ENCODE measurements at places on chromosomes 7 and 10.
A peak's percentile ranks its signal among the peaks of the same experiment; 100 is the strongest.

DNA sequence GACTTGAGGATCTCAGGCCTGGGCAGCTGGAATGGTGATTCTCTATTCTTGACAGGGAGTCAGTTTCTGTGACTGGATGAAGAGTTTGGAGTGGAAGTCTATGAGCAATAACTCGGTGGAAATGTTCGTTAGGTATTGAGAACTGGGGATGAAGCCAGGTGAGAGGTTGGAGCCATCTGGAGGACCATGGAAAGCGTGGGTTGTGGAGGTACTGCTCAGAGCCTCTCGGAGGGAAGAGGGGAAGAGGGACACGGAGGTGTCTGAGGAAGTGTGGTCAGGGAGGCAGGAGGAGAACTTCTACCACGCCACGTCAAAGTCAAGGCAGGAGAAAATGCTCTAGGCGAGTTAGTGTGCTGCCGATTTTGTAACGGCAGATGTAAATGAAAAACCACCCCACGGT lies 430.7 kb downstream of the DPP6 start:
- no peak overlapping the region for H3K27ac ChIP-seq
- H3K4me1 ChIP-seq, result no peaks in the 10 kb centered on the region
- no peak overlapping the region for H3K4me3 ChIP-seq
- no peaks in the 10 kb centered on the region for H3K27me3 ChIP-seq
- H3K36me3 ChIP-seq, result no peaks in the 10 kb centered on the region

DNA sequence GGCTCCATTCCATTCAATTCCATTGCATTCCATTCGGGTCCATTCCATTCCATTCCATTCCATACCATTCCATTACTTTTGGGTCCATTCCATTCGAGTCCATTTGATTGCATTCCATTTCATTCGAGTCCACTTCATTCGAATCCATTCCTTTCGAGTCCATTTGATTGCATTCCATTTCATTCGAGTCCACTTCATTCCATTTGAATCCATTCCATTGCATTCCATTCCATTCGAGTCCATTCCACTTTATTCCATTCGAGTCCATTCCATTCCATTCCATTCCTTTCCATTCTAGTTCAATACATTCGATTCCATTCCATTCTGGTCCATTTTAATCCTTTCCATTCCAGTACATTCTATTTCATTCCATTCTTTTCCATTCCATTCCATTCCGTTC lies 334.0 kb downstream of the ZNF33B start:
- H3K27ac ChIP-seq, result no peak overlapping the region
- H3K4me3 ChIP-seq, result no peak overlapping the region
- no peak for DNase-seq
- H3K27me3 ChIP-seq, result no peaks in the 10 kb centered on the region
- peaks cover 30% of the 10 kb centered on the region for H3K36me3 ChIP-seq

DNA sequence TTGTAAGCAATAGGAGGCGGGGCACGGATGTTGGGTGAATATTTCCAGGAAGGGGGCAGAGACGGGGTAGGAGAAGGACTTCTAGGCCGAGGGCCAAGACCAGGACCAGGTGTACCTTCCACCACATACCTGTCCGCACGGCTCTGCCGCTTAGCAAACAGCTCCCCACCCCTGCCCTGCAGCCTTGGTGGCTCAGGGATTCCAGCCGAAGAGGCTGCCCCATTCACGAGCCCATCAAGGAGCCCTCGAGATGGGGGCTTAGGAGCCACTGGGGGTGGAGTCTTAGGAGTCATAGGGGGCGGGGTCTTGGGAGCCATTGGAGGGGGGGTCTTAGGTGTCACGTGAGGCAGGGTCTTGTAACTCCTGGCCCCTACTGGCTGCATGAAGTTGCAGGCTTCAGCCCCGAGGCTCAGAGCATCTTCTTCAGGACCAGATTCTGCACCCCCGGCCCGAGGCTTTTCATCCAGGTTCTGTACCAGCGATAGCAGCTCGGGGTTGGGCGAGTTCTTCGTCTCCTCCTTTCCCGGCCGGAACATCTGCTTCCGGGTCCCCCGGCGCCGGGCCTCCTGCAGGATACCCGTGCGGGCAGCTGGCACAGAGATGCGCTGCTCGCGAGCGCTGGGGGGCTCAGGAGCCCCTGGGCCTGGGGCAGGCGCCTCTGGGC lies 6.1 kb upstream of the MYOZ1 start:
- peaks cover 29% of the 10 kb centered on the region for H3K4me1 ChIP-seq
- H3K27me3 ChIP-seq, result peaks cover 12% of the 10 kb centered on the region
- DNase-seq, result no peak
- H3K4me3 ChIP-seq, result peak overlapping the region; percentile 51
- no peaks in the 10 kb centered on the region for H3K36me3 ChIP-seq

DNA sequence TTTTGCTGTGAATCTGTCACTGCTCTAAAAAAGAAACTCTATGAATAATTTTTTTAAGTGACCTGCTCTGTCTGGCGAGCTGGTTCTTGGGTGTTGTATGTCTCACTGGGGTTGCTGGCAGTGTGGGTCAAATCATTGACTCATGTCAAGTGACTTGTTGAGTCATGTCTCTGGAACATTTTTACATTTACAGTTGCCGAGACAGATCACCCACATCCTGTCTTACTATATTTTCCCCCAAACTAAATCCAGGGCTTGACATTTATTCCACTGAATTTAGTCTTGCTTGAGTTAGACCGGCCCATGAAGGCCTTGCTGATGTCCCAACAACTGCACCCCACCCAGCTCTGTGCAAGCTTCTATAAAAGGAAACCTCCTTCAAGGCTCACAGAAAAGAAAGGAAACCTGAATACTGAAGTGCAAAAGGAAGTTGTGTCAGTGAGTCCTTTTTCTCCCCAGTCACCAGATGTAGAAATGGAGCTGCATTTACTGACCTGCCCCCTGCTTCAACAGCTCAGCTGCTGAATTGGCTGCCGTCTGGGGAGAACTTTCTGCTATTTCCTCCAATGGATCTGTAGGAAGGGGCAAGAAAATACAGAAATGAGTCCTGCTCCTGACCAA lies 290.3 kb downstream of the TNS3 start:
- H3K27ac ChIP-seq, result no peak overlapping the region
- no peaks in the 10 kb centered on the region for H3K36me3 ChIP-seq
- H3K27me3 ChIP-seq, result no peaks in the 10 kb centered on the region
- no peak overlapping the region for H3K4me3 ChIP-seq
- peak; percentile 22 for DNase-seq

- H3K4me3 ChIP-seq, result peak overlapping the region; percentile 61
- peak; percentile 21 for DNase-seq
- H3K27me3 ChIP-seq, result peaks cover 48% of the 10 kb centered on the region
- H3K4me1 ChIP-seq, result peaks cover 9% of the 10 kb centered on the region
- H3K36me3 ChIP-seq, result no peaks in the 10 kb centered on the region
- no peak overlapping the region for H3K27ac ChIP-seq
Observed at GRCh38 chr7:120856621-120857352, 1.2 kb downstream of the TSPAN12 start.

DNA sequence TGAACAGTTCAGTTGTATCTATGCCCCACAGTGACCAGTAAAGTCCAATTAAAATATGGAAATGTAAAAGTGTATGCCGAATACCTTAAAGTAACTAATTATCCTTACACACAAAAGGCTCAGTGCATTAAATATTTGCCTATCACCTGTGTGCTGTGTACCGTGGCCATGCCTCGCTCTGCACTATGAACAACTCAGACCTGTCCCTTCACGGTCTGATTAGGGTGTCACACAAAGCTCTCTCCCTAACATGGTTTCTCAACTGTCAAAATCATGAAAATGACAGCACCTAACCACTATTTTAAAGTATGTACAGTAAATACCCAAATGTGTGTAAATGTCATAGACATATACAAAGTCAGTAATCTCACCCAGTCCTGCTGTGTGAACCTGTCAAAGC lies 43.1 kb downstream of the STK17A start:
- DNase-seq, result no peak
- peaks cover 89% of the 10 kb centered on the region for H3K36me3 ChIP-seq

GRCh38 chr7:87968021-87968420 lies 34.0 kb downstream of the ADAM22 start:
- no peaks in the 10 kb centered on the region for H3K4me1 ChIP-seq
- DNase-seq, result no peak
- no peaks in the 10 kb centered on the region for H3K36me3 ChIP-seq
- H3K27ac ChIP-seq, result no peak overlapping the region
- no peaks in the 10 kb centered on the region for H3K27me3 ChIP-seq

GRCh38 chr7:20365486-20365885 lies 34.8 kb downstream of the ITGB8 start:
- no peak overlapping the region for H3K4me3 ChIP-seq
- H3K4me1 ChIP-seq, result no peaks in the 10 kb centered on the region
- H3K27ac ChIP-seq, result no peak overlapping the region
- H3K36me3 ChIP-seq, result no peaks in the 10 kb centered on the region
- DNase-seq, result no peak
- no peaks in the 10 kb centered on the region for H3K27me3 ChIP-seq

- H3K4me3 ChIP-seq, result no peak overlapping the region
- DNase-seq, result no peak
- H3K27me3 ChIP-seq, result peaks cover 3% of the 10 kb centered on the region
- H3K36me3 ChIP-seq, result no peaks in the 10 kb centered on the region
- peaks cover 5% of the 10 kb centered on the region for H3K4me1 ChIP-seq
Observed at GRCh38 chr10:132170561-132171361, 16.0 kb upstream of the DPYSL4 start.

- DNase-seq, result no peak
- no peaks in the 10 kb centered on the region for H3K4me1 ChIP-seq
- H3K27me3 ChIP-seq, result no peaks in the 10 kb centered on the region
- H3K36me3 ChIP-seq, result no peaks in the 10 kb centered on the region
- H3K4me3 ChIP-seq, result no peak overlapping the region
Observed at GRCh38 chr7:16265863-16266458, 155.4 kb downstream of the CRPPA start.

DNA sequence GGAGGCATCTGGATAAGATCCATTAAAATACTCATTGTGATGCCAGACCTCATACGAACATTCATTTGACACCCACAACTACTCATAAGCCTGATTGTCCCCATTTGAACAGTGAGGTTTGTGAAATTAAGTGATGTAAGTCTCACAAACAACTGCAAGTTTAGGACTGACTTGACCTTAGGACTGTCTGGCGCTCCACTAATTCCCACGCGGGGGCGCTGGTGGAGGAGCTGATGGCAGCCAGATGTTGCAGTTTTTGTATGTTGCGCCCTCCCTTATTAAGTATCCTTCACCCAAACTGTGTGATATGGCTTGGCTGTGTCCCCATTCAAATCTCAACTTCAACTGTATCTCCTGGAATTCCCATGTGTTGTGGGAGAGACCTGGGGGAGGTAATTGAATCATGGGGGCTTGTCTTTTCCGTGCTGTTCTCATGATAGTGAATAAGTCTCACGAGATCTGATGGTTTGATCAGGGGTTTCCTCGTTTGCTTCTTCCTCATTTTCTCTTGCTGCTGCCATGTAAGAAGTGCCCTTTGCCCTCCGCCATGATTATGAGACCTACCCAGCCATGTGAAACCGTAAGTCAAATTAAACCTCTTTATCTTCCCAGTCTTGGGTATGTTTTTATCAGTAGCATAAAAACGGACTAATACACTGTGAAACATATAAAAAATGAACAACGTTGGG lies 20.3 kb upstream of the TIAL1 start:
- peaks cover 4% of the 10 kb centered on the region for H3K27me3 ChIP-seq
- H3K4me3 ChIP-seq, result no peak overlapping the region
- no peak for DNase-seq
- no peaks in the 10 kb centered on the region for H3K36me3 ChIP-seq

Measured in activated CD8-positive, alpha-beta T cell treated with anti-CD3 and anti-CD28 coated beads, Interleukin-2, amount 10 ng/mL, durations not matched to agents 7 days and 5 days (primary cell).